Activated CD4-positive, alpha-beta T cell treated with anti-CD3 and anti-CD28 coated beads, Interleukin-2, amount 10 ng/mL, durations not matched to agents 7 days and 5 days (primary cell): ENCODE measurements at places on chromosomes 11 and 22. TPM values are rescaled to one million over a fixed set of nuclear protein-coding genes. Genes with fewer than 3 reads are reported as not detected.

ACER3 gene
- 10.7 TPM for total RNA-seq

MS4A12 gene
- not detected for total RNA-seq

OR4D6 gene
- total RNA-seq = not detected

MPPED2 gene
- total RNA-seq = 0.33 TPM

ART1 gene
- total RNA-seq = not detected

SUSD2 gene
- total RNA-seq = 1.0 TPM

PKNOX2 gene
- not detected for total RNA-seq

DDX25 gene
- total RNA-seq = 0.12 TPM

TEX12 gene
- total RNA-seq = 0.35 TPM

TAGLN gene
- 3.1 TPM for total RNA-seq

CWF19L2 gene
- total RNA-seq = 17.2 TPM

IRAG1 gene
- total RNA-seq = not detected

CXCR5 gene
- total RNA-seq = 0.50 TPM

C1QTNF5 gene
- not detected for total RNA-seq

FAM180B gene
- 0.25 TPM for total RNA-seq
